Renal cortex interstitium (tissue), 15 donors: ENCODE measurements at places on chromosomes 1 and 21.

DNA sequence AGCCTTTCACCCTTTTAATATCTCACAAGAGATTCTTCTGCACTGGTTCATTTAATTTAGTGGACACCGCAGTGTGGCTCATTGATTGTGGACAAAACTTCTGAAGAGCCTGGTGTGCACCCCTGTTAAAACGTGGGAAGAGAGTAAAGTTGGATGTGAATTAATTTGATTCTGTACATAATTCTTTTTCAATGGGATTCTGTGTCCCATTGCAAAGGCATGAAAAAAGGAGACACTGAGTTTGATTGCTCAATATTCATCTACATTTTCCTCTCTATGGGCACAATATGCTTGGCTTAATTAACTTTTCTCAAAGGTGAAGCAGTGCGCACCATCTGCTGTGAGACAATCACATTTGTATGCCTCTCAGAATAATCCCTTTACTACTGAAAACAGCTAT is 95.1 kb downstream of the BARHL2 start:
- DNase-seq, result no peak

GRCh38 chr1:16212251-16212961 is at the start of gene ARHGEF19:
TSS of gene ARHGEF19 (minus strand) at chr1:16212652. CDS start at chr1:16209054, 3,598 bp downstream.
- no peak for DNase-seq

DNA sequence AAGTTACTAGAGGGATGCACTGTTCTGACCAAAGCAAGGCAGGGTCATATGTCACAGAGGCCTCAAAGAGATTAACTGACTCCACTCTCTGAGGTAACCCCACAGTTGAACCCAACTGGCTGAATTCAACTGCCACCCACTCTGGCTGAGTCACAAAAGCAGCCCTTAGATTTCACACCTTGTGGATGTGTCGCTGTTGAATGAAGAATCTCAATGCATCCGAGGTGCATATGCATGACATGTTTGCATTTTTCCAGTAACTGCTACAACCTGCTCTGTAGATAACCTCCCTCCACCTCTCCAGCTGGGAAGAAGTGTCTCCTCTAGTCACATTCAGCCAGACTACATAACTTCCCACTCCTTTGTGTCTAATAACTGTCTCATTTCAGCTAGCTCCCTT is 27.9 kb upstream of the KIF21B start:
- DNase-seq, result no peak

DNA sequence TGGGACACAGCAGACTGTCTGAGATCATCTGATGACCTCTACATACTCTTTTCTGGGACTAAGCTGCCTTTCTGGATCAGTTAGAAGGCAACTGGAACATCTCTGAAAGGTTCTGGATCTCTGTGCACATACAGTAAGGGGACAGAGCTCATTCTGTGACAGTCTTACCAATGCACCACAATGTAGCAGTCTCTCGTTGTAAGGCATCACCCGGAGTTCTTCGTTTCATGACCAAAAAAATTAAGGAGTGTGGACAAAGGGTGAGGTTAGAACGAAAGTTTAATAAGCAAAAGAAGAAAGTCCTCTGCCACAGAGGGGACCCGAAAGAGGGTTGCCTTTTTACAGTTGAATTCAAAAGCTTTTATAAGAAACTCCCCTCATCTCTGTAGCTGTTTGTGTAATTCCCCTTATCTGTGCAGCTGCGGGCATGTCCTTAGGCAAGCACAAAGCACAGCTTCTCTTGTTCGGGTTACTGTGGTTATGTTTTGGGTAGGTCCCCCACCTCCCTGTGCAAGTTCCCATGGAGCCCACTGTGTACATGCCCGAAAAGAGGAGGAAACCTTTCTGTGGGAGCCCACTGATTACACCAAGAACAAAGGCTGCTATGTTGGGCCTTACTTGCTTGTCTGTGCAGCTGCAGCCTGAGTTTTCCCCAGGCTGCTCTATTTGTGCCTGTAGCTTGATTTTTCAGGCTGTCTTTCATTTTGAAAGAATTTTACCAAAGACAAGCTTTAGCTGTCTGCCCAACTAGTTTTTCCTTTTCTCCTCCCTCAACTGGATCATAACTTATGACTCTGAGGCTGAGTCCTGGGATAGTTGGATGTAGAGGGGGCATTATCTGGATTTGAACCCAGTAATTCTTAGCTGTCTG is 53.1 kb upstream of the CACNA1E start:
- no peak for DNase-seq

DNA sequence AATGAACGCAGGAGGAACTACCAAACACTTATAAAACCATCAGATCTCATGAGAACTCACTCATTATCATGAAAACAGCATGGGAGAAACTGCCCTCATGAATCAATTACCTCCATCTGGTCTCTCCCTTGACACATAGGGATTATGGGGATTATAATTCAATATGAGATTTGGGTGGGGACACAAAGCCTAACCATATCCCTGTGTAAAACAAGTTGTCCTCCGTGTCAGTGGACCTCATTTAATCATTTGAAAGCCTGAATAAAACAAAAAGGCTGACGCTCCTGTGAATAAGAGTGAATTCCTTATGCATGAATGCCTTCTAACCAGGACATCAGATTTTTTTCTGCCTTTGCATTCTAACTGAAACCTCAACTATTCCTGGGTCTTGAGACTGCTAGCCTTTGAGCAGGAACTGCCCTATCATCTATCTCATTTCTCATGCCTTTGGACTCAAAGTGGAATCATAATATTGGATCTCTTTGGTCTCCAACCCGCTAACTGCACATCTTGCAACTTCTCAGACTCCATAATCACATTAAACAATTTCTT is 648.8 kb downstream of the ADGRL2 start:
- no peak for DNase-seq

DNA sequence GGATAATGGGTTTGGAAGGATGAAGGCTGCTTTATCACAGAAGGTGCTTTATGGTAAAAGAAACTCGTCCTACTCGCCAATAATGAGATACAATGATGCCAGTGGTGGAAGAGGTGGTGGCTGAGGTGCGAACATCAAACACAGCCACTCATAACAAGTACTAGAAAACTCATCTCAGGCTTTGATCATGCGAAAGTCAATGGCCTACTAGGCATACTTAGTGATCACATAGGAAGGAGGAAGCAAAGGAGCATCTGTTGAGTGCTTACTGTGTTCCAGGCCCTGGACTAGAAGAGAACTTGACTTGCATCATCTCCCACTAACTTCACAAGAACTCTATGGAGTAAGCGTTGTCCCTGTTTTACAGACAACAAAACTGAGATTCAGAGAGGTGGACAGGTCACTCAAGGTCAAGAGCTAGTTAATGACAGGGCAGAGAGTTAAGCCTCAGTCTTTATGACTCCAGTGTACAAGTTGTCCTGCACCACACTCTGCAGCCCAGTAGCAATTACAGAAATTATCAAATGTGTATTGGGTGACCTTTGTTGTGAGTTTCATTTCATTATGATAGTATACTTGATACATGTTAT is 33.6 kb downstream of the RUNX1 start:
- DNase-seq, result no peak

DNA sequence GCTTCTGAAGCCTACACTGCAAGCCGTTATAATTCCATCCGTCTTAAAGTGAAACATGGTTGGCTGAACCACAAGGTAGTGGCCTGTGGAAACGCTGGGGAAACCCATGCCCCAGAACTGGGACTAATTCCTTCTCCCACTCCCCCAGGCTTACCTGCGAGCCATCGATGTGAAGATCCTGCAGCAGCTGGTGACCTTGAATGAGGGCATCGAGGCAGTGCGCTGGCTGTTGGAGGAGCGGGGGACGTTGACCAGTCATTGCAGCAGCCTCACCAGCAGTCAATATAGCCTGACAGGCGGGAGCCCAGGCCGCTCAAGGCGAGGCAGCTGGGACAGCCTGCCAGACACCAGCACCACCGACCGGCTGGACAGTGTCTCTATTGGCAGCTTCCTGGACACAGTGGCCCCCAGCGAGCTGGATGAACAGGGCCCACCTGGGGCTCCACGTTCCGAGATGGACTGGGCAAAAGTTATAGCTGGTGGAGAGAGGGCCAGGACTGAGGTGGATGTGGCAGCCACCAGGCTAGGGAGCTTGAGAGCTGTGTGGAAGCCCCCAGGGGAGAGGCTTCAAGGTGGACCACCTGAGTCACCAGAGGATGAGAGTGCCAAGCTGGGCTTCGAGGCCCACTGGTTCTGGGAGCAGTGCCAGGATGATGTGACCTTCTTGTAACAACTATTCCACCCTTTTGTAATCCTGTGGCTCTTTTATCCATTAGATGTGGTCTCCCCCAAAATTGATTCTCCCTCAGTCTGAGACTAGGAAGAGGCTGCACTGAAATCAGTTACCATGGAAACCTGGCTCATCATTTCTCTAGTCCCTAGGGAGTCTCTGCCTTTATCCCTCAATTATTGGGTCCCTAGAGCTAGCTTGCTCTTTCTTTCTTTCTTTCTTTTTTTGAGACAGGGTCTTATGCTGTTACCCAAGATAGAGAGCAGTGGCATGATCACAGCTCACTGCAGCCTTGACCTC is 16.7 kb downstream of the LURAP1 start:
- DNase-seq, result no peak

GRCh38 chr1:116465477-116465844 is 92.4 kb downstream of the ATP1A1 start:
- DNase-seq, result no peak

DNA sequence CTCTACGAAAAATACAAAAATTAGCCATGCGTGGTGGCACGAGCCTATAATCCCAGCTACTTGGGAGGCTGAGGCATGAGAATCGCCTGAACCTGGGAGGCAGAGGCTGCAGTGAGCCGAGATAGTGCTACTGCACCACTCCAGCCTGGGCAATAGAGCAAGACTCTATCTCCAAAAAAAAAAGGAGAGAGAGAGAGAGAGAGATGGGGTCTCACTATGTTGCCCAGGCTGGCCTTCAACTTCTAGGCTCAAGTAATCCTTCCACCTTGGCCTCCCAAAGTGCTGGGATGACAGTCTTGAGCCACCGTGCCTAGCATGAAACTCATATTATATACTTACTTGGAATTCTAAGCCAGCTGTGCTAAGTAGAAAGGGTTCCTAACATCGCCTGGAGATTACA is 29.7 kb downstream of the PSMB2 start:
- DNase-seq, result no peak

- no peak for DNase-seq
These were observed 32.1 kb downstream of the JAK1 start for GRCh38 chr1:64934115-64934877.

DNA sequence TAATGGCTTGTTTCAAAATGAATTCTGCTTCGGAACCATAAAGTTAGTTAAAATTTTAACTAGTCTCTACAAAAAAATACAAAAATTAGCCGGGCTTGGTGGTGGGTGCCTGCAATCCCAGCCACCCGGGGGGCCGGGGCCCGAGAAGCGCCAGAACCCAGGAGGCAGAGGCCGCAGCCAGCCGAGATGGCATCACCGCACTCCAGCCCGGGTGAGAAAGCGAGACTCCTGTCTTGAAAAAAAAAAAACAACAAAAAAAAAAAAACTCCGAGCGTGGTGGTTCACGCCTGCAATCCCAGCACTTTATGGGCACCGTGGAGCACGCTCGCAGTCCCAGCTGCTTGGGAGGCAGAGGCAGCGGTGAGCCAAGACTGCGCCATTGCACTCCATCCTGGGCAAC is 781.4 kb downstream of the BRINP3 start:
- DNase-seq, result no peak

DNA sequence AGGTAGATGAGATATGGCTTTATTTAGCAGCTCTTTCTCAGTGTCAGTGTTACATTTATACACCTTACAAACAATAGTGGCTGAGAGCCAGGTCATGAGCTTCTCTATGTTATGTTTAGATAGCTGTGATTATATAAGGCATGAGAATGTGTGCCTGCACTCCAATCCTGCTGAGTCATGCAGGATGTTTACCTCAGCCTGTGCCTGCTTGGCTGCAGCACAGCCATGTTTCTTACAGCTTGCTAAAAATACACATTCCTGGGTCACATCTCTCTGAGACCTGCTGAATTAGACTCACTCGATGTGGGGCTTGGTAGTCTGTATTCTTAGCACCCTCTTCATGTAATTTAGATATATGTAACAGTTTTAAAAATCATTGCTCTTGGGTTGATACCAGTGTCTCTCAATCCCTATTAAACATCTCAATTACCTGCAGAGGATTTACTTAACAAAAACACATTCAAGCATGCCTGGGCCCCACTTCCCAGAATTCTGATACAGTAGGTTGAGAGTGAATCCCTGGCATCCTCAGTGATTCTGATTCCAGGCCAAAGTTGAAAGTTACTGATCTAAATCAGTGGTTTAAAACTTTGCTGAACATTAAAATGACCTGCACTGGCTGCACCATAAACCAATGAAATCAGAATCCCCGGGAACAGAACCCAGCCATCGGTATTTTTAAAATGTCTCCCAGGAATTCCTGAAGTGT is 107.5 kb downstream of the GDAP2 start:
- DNase-seq, result no peak

GRCh38 chr1:38038861-38039260 is 7.7 kb downstream of the POU3F1 start:
- DNase-seq, result no peak

- no peak for DNase-seq
These were observed 19.7 kb upstream of the SMIM12 start for GRCh38 chr1:34879230-34879629.

DNA sequence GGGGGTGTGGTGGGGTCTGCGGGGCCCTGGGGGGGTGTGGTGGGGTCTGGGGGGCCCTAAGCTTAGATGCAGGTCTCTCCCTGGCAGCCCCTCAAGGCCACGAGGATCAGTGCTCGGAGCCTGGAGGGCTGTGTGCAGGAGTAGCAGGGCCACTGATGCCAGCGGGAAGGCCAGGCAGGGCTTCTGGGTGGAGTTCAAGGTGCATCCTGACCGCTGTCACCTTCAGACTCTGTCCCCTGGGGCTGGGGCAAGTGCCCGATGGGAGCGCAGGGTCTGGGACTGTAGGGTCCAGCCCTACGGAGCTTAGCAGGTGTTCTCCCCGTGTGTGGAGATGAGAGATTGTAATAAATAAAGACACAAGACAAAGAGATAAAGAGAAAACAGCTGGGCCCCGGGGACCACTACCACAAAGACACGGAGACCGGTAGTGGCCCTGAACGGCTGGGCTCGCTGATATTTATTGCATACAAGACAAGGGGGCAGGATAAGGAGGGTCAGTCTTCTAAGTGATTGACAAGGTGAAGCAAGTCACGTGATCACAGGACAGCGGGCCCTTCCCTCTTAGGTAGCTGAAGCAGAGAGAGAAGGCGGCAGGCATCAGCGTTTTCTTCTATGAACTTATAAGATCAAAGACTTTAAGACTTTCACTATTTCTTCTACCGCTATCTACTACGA is 8.7 kb downstream of the RNF223 start:
- DNase-seq, result no peak

DNA sequence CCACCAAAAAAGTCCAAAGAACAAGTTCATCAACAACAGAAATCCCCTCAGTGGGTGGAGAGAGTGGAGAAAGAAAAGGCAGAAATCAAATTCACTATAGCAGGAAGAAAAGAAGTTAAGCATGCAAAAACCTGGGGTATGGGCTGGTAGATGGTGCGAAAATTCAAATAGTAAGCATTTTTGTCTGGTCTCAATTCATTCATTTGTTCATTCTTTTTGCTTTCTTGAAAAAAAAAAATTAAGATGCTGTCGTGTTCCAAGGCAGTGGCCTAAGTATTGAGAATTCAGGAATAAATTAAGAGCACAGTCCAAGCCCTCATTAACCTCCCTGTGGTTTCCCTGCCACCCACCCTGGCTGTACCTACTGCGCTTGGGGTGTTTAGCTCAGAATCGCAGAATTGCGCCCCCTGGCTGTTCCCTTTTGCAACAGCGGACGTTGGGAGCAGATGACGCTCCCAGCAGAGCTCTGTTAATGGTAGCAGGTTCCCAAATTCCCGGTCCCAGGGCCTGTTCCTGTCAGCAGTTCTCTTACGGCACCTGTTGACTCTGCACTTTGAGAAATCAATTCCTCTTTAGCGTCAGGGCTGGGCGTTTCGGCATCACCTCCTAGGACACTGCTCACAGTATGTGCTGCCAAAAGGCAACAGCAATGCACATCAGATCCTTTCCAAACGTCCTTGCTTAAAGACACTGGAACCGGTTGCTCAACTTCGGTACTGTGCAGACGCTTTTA is 34.0 kb upstream of the SSX2IP start:
- DNase-seq, result no peak
